NCI-H1417 treated with DMSO at 0.1 percent for 48 hours (cell line): ENCODE measurements at places on chromosomes 16 and 17.

DNA sequence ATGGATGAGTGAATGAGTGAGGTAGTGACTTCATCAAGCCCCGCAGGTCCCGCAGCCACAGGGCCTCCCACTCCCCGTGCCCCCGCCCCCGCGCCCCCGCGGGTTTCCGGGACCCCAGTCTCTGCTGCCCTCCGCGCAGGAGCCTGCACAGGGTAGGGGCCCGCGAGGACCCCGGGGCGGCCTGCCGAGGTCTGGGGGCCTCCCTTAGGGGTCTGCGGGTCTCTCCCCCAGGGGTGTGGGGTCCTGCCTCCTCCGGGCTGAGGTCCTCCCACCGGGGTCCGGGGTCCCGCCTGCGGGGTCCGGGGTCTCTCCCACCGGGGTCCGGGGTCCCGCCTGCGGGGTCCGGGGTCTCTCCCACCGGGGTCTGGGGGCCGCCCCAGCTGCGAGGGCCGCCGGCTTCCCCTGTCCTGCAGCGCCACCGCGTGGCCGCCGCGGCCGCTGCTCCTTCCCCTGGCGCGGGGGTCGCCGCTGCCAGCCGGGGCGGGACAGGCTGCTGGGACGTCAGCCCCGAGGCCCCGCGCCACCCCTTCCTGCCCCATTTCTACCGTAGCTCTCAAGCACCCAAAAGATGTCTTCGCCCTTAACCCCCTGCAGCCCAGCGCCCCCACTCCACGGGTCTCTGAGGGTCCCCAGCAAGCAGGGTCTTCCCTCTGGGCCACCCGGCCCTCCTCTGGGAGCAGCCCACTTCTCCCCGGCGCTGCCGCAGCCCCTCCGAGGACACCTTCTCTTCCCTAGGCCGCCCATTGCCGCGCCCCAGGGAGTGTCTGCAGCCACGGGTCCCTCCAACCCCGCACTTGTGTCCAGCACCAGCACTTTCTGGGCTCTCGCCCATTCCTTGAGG lies 10.4 kb upstream of the CHMP6 start:
- DNase-seq: no peak

- no peak for DNase-seq
Observed at GRCh38 chr16:75218256-75219076, at the start of gene CTRB1. CTRB1 (plus strand) TSS chr16:75218988; CDS start chr16:75219008, 20 bp downstream.

DNA sequence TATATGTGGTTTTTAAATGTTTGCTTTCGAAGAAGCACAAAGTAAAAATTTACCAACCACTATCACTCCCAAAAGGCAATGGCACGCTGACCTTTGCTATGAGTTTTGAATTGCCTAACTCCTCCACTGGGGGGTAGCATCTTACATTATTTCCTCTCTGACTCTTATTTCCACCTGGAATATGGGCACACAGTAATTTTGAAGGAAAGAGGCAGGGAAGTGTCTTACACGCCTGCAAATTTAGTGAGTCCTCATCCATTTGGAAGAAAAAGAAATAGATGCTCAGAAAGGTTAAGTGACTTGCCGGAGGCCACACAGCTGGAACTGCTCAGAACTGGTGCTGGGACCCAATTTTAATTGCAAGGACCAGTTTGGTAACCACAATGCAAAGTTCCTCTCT lies 29.9 kb upstream of the IRX6 start:
- DNase-seq: no peak

- DNase-seq: no peak
Observed at GRCh38 chr17:81707725-81708646, 4.1 kb upstream of the SLC25A10 start.

GRCh38 chr16:78784771-78785170 lies 685.3 kb downstream of the WWOX start:
- DNase-seq: no peak

DNA sequence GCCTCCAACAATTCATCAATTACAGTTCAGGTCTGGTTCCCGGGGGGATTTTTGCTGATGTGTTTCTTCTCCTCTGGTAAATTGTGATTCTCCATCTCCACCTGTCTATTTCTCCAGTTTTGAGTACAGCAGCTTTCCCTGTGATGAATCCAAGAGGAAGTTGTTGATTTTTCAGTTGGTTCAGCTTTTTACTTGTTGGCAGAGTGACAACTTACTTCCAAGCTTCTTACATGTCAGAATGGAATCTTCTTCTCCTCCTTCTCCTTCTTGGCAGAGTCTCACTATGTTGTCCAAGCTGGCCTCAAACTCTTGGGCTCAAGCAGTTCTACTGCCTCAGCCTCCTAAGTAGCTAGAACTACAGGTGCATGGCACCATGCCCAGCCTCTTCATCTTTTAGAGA lies 33.4 kb upstream of the TMEM92 start:
- no peak for DNase-seq

DNA sequence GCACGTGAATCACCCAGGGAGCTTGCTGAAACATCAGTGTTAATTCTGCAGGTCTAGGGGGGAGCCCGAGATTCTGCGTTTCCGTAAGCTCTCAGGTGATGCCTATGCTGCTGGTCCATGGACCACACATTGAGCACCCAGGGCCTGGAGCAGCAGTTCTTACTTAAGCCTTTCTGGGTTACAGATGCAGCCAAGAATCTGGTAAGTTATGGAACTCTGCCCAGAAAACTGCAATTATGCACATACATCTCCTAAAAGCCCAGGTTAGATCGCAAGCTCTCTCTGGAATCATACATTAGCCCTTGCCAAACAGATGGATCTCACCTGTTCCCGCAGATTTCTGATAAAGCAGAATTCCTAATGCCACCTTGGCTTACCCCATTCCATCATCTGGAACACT lies 265.9 kb upstream of the SALL1 start:
- no peak for DNase-seq

GRCh38 chr16:83802135-83802534 lies 5.6 kb upstream of the HSBP1 start:
- no peak for DNase-seq

DNA sequence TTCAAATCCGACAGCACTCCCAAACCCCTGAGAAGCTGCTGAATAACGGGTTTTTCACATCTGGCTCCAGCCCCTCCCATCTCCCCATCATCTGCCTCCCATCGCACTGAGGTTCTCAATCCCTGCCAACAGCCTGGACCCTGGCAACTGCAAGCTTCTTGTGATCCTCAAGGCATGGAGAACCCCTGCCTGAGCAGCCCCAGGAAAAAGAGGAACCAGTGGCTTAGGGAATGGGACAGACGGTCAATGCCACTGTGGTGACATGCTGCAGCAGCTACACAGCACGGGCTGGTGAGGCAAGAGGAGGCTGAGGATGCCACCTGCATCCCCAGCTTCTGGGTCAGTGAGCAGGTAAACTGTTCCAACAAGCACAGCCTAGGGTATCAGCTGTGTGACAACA lies 3.3 kb upstream of the MBTPS1 start:
- DNase-seq: no peak

DNA sequence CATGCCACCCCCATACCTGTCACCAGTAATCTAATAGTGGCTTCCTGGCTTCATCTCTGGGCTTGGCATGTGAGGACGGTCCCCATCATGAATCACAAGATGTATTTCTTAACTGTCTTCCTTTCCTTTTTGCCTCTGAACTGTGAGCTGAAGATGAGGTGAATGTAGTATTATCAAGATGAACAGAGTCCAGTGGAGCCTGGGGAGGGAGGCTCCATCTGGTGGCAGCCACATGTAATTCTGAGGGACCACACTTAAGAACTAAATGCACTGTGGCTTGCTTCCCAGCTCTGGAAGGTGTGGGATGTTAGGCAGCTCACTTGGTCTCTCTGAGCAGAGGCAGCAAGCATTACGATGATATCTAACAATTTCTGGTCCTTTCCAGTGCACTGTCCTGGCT lies 354.9 kb upstream of the ASIC2 start:
- no peak for DNase-seq

DNA sequence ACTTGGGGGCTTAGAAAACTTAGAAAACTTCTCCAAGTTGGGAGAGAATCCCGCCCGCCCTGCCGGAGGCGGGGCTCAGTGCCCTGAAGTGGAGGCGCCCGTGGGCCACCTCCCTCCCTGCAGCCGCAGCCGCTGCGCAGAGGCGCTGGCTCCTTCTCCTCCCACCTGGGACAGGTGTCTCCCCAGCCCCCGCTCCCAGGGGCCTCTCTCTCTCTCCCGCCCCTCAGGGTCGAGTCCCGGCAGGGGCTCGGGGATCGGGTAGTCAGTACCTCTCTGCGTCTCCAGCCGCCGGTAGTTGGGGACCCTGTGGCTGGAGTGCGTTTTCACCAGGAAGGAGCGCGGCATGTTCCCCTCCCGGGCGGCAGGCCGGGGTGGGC lies 257 bp downstream of the SNAI3 start:
- DNase-seq: no peak

DNA sequence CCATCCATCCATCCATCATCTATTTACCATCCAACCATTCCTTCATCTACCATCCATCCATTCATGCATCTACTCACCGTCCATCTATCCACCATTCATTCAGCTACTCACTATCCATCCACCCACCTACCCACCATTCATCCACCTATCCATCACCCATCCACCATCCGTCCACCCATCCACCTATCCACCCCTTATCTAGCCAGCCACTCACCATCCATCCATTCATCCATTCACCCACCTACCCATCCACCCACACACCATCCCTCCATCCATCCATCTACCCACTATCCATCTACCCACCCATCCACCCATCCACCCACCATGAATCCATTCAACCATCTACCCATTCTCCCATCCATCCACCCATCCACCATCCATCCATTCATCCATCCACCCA lies 26.6 kb downstream of the BCO1 start:
- no peak for DNase-seq

- DNase-seq: no peak
Observed at GRCh38 chr17:2214929-2215615, 88.5 kb downstream of the SMG6 start.

DNA sequence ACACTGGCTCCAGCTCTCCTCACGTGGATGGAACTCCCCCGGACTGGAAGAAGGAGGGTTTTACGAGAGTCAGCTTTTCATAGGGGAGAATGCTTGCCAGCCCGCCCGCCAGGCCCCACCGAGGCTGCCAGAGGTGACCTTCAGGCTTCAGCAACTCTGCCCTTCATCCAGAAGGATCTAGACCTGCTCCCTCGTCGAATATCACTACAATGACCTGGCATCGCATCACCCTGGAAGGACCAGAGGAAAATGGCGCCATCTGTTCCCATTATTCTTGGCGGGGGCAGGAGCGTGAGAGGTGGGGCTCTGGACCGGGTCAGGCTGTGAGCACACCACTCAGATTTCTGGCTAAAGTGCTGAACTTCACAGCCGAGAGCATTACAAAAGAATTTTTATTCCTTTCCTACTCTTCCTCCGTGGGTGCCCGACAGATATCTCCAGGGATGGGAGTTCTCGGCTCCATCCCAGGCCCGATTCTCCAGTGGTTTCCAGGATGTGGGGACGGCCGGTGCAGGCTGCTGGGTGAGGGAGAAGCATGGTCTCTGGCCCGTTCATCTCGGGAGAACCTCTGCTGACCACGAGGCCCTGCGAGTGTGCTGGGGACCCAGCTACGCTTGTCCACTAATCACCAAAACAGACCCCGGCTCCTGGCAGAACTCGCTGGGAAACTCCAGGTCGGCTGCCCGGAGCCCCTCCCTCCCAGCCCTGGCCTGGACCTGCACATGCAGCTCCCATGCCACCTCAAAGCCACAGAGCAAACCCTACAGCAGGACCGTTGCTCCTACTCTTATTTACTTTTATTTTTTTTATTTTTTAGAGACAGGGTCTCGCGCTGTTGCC lies 36.8 kb upstream of the ZNF469 start:
- DNase-seq: no peak

DNA sequence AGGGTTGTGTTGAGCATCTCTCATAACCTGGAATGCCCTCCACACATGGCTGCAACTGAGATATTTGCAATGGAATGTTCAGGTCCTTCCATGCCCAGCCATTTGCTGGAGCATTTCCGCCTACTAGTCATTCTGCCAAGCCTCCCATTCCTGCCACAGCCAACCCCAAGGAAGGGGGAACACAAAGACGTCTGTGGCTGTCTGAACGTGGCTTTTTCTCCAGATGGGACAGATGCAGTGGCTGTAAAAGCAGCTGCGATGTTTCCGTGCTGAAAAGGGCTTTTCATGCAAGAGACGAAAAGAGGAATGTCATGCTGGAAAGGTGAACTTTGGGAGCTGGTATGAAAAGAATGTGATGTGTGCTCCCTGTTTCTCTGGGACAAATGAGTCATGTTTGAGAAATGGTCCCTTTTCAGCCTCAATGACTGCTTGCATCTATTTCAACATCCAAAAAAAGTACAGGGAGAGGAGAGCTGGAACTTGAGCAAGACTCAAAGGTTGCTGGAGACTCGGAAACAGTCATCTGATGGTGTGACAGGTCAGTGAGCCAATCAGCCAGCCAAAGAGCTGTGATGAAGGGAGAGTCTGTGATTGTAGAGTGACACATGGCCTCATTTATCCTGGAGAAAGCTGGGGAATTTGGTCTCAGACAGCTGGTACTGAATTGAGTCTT lies 208.9 kb downstream of the SHISA9 start:
- no peak for DNase-seq

DNA sequence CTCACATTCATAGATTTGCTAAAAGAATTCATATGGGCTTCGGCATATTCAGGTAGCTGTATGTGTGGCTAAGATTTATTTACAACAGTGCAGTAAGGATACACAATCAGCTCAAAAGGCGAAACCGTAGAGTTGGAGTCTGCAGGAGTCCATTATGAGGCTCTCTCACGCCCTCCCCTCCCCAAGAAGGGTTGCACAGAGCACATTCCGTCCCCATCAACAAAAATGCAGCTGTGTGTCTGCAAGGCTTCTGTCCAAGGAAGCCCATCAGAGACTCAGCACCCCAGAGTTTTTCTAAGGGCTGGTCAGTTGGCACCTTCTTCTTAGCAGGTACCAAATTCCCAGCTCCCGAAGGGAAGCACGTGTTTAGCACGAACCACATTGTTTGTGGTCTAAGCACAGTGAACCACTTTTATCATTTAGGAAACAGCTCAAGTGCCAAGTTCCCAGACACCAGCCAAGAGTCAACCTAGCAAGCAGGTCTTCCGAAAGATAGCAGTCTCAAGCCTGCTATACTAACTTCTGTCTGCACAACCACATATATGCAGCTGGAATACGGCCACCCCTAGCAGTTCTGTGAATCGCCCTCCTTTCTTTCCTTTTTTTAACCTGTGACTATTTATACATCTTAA lies 28.5 kb upstream of the MEAK7 start:
- DNase-seq: no peak

GRCh38 chr17:65855245-65855644 lies 293.8 kb upstream of the AXIN2 start:
- no peak for DNase-seq

- no peak for DNase-seq
Observed at GRCh38 chr17:32187271-32187670, 45.0 kb downstream of the RHOT1 start.

DNA sequence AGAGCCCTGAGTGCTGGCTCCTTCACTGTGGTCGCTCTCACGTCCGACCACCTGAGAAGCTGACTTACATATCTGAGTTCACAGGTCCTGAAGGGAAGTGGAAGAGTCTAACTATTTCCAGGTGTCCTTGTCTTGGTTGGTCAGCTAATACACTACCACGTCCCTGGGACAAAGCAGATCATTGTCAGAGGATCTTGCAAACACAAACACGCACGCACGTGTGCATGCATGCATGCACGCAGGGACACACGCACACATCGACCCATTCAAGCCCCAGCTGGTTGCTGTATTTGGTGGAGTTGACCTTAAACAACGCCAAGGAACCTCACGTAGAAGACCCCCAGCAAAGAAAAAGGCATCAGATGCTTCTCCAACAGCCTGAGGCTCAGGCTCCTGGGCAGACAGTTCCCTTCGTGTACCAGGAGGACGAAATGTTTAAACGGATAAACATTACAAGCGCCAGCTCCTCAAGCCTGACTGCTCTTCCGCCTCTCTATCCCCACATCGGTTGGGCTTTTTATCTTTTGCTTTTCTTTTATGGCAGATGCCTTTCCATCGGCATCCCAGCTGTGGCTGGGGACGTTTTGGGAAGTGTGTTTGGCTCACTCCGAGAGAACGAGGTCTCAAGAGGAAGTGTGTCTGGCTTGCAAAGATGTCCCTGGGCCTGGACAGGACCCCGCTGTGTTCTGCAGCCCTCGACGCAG lies 95.8 kb downstream of the TBC1D16 start:
- no peak for DNase-seq
